ENCODE measurements at places on chromosomes 6 and 20.
A peak's percentile ranks its signal among the peaks of the same experiment; 100 is the strongest.

GRCh38 chr20:24948939-24949679, at the start of gene CST7:
Gene CST7 (plus strand): TSS chr20:24949269. CDS start chr20:24949506, 237 bp downstream.
- DNase-seq, result peak; percentile 86

GRCh38 chr6:106894978-106895702, 79.4 kb downstream of the CD24 start:
- DNase-seq, result no peak

GRCh38 chr6:149026530-149026942, 279.7 kb downstream of the UST start:
- DNase-seq, result peak; percentile 50

DNA sequence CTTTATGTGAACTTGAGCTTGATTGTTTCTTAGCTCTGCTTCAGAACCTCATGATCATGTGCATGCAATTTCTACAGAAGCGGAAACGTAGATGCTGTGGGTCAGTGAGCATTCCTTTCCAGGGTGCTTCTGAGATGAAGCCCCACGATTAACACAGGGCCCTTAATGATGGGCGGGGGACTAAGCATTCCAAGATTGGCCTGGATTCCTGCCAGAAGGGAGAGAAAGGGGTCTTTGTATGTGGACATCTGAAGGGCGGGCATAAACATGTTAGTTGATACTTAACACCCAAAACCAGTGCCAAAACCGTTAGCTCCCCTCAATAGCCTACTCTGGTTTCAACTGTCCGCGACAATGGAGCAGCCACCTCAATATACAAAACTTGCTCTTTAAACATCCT, 46.9 kb upstream of the POU3F2 start:
- DNase-seq, result no peak

DNA sequence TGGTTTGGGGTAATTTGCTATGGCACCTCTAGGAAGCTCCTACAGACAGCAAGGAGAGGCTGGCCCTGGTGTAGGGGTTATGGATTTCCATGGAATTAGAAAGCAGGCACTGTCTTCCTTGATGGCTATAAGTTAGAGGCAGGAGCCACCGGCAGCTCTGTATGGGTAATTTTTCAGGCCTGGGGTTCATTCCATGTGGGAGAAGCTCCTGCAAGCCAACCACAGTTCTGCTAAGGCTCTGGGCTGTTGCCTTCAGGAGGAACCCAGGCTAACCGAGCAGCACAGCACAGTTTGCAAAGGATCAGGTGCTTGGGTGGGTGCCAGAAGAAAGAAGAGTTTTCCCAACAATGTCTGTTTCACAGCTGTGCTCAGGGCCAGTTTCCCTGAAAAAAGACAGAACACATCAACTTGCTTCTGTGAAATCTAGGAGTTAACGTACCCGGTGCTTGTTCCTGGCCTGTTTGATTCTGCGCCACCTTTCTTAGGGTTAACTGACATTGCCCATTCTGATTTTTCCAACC, 162.8 kb upstream of the MYLIP start:
- DNase-seq, result no peak

GRCh38 chr6:37134396-37135191, 35.4 kb upstream of the PIM1 start:
- DNase-seq, result no peak

- DNase-seq, result no peak
These were observed 17.9 kb downstream of the SOX4 start for GRCh38 chr6:21611485-21611884.

DNA sequence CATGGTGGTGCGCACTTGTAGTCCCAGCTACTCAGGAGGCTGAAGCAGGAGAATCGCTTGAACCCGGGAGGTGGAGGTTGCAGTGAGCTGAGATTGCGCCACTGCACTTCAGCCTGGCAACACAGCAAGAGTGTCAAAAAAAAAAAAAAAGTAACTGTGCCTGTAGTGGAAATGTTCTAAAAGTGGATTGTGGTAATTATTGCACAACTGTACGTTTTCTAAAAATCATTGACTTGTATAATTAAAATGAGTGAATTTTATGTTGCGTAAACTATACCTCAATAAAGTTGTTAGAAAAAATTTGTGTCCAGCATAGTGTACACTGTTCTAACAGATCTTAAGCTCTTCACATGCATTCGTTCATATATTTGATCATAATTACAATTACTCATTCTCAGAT, 5.5 kb downstream of the SEC23B start:
- DNase-seq, result no peak

GRCh38 chr6:20286968-20287565, 74.8 kb upstream of the MBOAT1 start:
- DNase-seq, result no peak

- no peak for DNase-seq
These were observed 166.0 kb upstream of the CDH4 start for GRCh38 chr20:61086031-61086430.

- DNase-seq, result no peak
These were observed 686.2 kb upstream of the SLC35B3 start for GRCh38 chr6:9121549-9121948.

DNA sequence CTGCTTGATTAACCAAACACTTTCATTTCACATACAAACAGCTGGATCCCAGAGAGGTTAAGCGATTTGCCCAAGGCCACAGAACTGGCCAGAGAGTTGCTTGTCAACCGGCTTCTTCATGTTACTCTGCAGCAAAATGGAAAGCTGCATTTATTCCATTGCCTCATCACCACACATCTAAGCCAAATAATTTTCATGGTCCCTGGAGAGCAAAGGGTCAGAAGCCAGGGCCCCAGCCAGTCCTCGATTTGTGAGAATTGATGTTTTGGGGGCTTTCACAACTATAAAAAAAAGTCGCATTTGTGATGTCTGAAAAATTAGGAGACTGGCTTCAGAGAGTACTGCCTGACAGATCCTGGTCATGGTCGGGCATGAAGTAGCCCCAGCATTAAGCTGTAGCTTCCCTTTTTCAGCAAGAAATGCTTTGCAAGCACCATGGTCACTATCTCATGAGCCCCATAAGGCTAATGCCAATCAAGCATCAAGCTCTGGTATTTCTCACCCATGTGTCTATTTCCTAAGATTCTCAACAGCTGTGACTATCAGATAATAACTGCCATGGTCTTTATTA, 95.8 kb downstream of the BANF2 start:
- DNase-seq, result no peak

DNA sequence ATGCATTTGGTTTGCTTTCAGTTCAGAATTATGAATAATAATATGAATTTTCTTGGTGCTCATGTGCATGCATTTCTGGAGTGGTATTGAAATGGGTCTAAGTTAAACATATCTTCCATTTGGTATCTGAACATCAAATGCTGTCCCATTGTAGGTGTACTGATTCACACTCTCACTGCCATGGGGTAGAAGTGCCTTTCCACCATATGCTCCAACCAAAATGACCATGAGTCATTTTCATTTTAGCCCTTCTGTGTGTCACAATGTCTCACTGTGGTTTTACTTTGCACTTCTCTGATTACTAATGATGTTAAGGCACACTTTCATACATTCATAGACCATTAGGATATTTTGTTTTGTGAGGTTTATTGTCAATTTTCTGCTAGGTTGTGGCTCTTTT, 211.9 kb downstream of the HAO1 start:
- DNase-seq, result no peak

GRCh38 chr6:132192631-132193030, 208.6 kb downstream of the MOXD1 start:
- DNase-seq, result no peak

DNA sequence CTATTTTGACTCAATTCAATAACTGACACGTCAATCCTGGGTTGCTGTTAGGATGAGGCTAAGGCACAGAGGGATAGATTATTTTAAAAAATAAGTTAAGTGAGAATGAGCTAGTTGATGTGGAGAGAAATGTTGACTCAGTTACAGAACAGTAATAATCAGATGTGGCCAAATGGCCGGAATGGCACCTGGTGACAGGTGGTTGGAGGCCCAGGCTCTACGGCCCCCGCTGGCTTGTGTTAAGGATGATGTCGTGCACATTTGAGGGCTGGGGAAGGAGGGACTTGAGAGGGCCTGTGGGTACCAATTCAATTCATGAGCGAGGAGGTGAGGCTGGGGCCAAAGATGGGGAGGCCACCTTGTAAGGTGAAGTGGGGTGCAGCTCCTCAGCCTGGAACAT, 31.7 kb downstream of the APCDD1L start:
- no peak for DNase-seq

- no peak for DNase-seq
These were observed 17.0 kb upstream of the MRS2 start for GRCh38 chr6:24385536-24386269.

GRCh38 chr6:112015725-112016124, 38.2 kb upstream of the CCN6 start:
- DNase-seq, result no peak

DNA sequence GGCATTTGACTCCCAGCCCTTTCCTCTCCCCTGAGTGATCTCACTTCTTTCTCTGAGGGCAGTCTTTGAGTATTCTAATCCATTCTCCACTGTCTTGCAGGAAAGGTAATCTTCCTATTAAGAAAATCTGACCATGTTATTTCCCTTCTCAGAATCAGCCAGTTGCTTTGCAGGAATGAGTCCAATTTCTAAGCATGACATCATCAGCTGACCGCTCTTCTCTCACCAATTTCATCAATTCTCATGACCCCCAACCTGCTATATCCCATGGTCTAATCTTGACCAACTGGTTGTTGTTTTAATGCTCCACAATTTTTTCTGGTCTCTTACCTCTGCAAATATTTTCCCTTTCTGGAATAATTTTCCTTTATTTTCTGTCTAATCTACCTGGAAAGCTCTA, 73.4 kb downstream of the FAM229B start:
- no peak for DNase-seq

DNA sequence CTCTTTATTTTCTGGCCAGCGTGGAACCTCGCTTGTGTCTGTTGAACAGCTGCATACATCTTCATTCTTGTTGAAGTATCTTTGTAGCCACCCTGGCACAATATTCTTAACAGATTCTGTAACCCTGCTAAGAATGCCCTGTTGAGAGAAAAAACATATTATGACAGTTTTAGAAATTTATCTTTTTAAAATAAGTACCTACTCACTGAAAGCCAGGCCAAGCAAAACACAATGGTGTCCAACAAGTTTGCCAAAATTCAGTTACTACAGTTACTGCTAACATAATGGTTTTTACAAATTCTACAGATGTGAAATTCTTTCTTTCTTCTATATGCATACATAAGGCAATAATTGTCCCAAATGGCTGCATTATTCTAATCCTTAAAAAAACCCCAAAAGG, 18.2 kb downstream of the NUP153 start:
- no peak for DNase-seq

- peak; percentile 75 for DNase-seq
These were observed at the start of gene STMN3 for GRCh38 chr20:63653041-63653973. Gene STMN3 (minus strand): TSS chr20:63653424. CDS start chr20:63653345, 79 bp downstream.

DNA sequence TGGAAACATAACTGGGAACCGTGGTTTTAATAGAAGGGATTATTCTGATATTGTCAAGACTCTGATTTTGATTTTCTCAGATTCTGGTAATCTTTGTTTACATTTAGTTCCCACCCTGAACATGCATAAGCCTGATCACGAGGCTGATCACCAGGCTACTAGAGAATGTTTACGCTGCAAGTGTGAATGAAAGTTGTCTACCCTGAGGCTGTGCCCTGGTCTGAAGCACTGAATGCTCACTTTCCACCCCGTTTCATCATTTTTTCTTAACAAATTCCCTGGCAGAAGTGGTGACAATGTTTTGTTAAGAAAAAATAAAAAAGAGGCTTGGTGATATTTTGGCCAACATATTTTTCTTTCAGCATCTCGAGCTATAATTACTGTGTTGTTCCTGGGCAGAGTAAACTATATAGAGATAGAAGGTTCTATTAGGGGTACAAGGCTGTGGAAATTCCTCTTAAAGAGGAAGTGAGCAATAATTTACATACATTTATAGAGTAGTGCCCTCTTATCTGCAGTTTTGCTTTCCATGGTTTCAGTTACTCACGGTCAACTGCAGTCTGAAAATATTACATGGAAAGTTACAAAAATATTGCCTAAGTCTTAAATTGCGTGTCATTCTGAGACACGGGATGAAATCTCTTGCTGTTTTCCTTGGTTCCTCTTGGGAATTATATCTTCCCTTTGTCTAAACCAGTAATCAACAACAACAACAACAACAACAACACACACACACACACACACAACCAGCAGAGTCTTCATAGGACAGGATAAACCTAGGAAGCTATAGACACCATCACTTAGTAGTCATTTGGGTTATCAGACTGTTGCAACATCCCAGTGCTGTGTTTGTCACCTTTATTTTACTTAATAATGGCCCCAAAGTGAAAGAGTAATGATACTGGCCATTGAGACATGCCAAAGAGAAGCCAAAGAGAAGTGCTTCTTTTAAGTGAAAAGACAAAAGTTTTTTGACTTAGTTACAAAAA, 566.6 kb upstream of the CITED2 start:
- no peak for DNase-seq

DNA sequence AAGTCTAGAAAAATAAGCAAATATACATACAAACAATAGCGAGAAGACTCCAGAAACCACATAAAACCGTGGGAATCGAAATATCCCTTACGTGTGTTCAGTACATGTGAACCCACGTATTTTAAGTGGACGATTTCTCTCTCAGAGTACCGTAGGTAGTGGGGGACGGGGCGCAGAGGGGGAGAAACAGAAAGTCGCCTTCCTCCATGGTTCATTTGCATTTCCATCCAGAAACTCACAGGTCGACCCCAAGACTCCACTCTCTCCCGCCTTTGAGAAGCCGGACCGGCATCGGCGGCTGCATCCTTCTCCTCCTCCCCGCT, 538 bp upstream of the ENPP1 start:
- DNase-seq, result no peak

- no peak for DNase-seq
These were observed 84.9 kb upstream of the SIM1 start for GRCh38 chr6:100549406-100550167.

DNA sequence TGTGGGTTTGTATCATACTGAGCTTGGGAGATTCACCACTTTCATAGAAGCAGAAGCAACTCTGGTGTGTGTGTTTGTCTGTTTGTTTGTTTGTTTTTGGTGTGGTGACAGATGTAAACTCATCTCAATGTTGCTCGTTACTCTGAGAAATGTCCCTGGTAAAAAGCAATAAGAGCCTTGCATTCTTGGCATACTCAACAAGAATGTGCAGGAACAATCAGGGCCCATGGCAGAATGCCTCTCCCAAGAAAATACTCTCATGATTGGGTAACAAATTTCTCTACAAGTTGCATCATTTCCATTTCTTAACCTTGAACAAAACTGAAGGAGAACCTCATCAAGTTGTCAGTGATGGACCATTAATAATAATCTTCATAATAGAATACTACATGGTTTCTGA, 43.0 kb upstream of the PKHD1 start:
- DNase-seq, result no peak

GRCh38 chr6:87093651-87094050, 1.3 kb downstream of the CGA start:
- no peak for DNase-seq

Measured in activated CD4-positive, alpha-beta T cell treated with anti-CD3 and anti-CD28 coated beads for 48 hours (primary cell).